Heart right ventricle (tissue), 16 donors: ENCODE measurements at places on chromosomes 6 and 20. TPM values are rescaled to one million over a fixed set of nuclear protein-coding genes. Genes with fewer than 3 reads are reported as not detected.

GRCh38 chr6:107729098-107729497 lies 95.0 kb downstream of the SCML4 start:
- peaks cover 48% of the 10 kb centered on the region for H3K27me3 ChIP-seq
- no peak overlapping the region for H3K27ac ChIP-seq
- DNase-seq = no peak
- no peaks in the 10 kb centered on the region for H3K36me3 ChIP-seq
- H3K4me1 ChIP-seq = no peaks in the 10 kb centered on the region

DNA sequence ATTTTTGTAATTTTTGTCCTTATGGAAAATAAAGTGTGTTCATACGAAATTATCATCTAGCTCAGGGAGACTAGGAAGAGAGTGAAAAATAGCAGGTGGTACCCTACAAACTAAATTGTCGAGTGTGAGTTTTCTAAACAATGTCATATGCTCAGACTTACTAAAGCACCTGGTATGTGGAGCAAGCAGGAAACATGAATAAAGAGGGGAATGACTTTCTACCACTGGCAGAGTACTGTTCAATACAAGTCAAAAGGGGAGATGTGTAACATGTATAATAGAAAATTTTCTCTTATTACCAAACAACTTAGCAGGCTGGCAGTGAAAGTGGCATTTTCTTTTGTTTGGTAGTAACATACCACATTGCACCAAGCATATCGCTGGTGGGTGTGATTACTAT lies 36.1 kb downstream of the CTNNBL1 start:
- no peak overlapping the region for H3K4me3 ChIP-seq
- H3K36me3 ChIP-seq = peaks cover 18% of the 10 kb centered on the region
- no peaks in the 10 kb centered on the region for H3K27me3 ChIP-seq
- peaks cover 68% of the 10 kb centered on the region for H3K4me1 ChIP-seq
- no peak for DNase-seq
- H3K27ac ChIP-seq = peak overlapping the region; percentile 69

- H3K36me3 ChIP-seq = no peaks in the 10 kb centered on the region
- DNase-seq = no peak
- H3K27me3 ChIP-seq = no peaks in the 10 kb centered on the region
- H3K4me1 ChIP-seq = no peaks in the 10 kb centered on the region
These were observed 15.7 kb downstream of the RTN4IP1 start for GRCh38 chr6:106613590-106613989.

DNA sequence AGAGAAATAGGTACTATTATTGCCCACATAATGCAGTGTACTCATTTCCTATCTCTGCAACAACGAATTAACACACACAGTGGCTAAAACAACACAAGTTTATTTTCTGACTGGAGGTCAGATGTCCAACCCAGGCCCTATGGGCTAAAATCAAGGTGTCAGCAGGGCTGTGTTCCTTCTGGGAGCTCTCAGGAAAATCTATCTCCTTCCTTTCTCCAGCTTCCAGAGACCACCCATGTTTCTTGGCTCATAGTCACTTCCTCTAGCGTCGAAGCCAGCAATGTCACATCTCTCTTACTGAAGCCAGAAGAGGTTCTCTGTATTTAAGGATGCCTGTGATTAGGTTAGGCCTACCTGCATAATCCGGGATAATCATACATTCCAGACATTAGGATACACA lies 60.9 kb upstream of the TOP1 start:
- H3K4me1 ChIP-seq = no peaks in the 10 kb centered on the region
- no peak overlapping the region for H3K27ac ChIP-seq
- H3K36me3 ChIP-seq = no peaks in the 10 kb centered on the region
- H3K4me3 ChIP-seq = no peak overlapping the region
- no peaks in the 10 kb centered on the region for H3K27me3 ChIP-seq

GRCh38 chr20:25139029-25139705 lies 56.3 kb upstream of the ENTPD6 start:
- H3K4me3 ChIP-seq = no peak overlapping the region
- H3K4me1 ChIP-seq = peaks cover 4% of the 10 kb centered on the region
- peaks cover 9% of the 10 kb centered on the region for H3K27me3 ChIP-seq
- no peaks in the 10 kb centered on the region for H3K36me3 ChIP-seq
- no peak for DNase-seq

DNA sequence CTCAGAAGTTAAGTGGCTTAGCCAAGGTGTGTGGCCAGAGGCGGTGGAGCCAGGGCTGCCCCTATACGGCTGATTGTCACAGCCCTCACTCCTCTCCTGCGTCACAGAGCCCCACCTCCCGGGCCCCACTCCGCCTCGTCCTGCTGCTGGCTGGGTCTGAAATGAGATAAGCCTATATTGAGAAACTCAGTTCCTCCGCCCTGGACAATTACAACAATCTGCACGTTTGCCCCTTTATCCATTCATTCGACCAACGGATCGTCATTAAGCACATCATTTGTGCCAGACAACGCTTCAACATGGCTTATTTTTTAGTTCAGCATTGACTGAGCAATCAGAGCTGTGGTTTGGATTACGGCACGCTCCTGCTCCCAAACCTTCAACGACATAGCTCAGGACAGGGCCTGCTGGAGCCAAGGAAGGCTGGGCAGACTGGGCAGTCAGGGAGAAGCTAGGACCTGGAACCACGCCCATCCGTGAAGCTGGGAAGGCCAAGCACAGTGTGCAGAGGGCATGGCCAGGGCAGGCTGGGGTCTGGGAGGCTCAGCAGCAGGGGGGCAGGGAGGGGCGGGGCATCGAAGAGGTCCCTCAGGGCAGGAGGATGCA lies 16.6 kb upstream of the EZR start:
- H3K4me1 ChIP-seq = peaks cover 15% of the 10 kb centered on the region
- peak; percentile 57 for DNase-seq
- peak overlapping the region; percentile 68 for H3K27ac ChIP-seq
- no peaks in the 10 kb centered on the region for H3K27me3 ChIP-seq

DNA sequence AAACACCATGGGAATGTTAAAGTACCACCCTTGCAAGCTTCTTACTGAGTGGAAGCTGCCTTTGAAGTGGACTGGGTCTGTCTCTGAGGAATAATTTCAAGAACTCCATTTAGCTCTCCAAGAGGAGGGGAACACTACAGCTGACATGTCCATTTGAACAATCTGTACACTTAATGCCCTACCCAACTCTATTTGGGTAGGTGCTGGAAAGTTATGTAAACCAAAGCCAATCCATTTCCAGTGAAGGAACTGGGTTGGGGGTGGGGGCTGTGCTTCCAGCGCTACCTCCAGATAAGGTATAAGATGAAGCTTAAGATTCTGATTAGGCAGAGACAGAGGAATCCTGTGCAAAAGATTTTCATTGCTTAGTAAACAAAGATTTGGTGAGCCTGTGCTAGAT lies 122.0 kb downstream of the TCP11 start:
- peaks cover 100% of the 10 kb centered on the region for H3K4me1 ChIP-seq
- H3K36me3 ChIP-seq = no peaks in the 10 kb centered on the region
- H3K27me3 ChIP-seq = no peaks in the 10 kb centered on the region

GRCh38 chr20:1319462-1319861 lies 9.5 kb downstream of the SDCBP2 start:
- no peak overlapping the region for H3K4me3 ChIP-seq
- no peaks in the 10 kb centered on the region for H3K27me3 ChIP-seq
- H3K27ac ChIP-seq = peak overlapping the region; percentile 99
- no peak for DNase-seq
- peaks cover 2% of the 10 kb centered on the region for H3K4me1 ChIP-seq

- H3K4me1 ChIP-seq = peaks cover 7% of the 10 kb centered on the region
- H3K4me3 ChIP-seq = no peak overlapping the region
- H3K27ac ChIP-seq = no peak overlapping the region
- no peaks in the 10 kb centered on the region for H3K27me3 ChIP-seq
- no peaks in the 10 kb centered on the region for H3K36me3 ChIP-seq
These were observed 118.9 kb upstream of the PMEPA1 start for GRCh38 chr20:57828696-57829095.

DNA sequence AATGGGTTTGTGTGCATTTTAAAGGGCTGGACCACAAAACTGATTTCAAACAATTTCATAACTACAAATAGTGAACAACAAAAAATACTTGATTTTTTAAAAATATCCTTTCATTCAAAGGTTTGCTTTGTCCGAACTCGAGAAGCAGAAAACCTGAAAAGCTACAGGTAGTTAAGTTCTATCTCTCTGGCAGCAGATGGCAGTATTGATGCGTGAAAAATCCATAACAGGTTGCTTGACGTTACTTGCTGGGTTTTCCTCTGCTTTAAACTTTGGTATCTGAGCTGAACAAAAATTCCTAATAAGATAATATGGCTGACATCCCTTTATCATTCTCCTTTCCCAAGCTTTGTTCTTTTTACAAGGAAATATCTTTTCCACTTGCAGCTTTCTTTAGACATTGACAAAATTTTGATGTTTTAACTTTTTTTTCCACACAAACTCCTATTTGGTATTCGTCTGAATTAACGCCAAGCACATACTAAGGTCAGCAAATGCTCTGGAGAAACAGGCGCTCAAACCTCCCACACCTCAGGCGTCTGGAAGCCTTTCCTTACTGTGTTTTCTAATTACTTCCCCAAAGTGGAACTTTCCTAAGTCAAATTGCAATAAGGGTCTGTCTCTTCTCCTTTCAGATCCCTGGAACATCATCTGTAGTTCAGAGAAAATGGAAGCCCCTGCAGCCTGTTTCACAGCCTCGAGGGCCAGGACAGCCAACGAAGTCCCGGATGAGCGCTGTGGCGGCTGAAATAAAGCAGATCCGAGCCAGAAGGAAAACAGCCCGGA lies 50.3 kb upstream of the GFRAL start:
- no peaks in the 10 kb centered on the region for H3K4me1 ChIP-seq
- peak overlapping the region; percentile 28 for H3K4me3 ChIP-seq

- no peak overlapping the region for H3K4me3 ChIP-seq
- H3K4me1 ChIP-seq = no peaks in the 10 kb centered on the region
- DNase-seq = no peak
- H3K27ac ChIP-seq = no peak overlapping the region
- H3K36me3 ChIP-seq = no peaks in the 10 kb centered on the region
- no peaks in the 10 kb centered on the region for H3K27me3 ChIP-seq
These were observed 153.7 kb upstream of the OLIG3 start for GRCh38 chr6:137647762-137648447.

Gene MUC22
- total RNA-seq = 0.25 TPM

Gene GLYATL3
- not detected for total RNA-seq
